ENCODE measurements at places on chromosomes 16 and 17.
A peak's percentile ranks its signal among the peaks of the same experiment; 100 is the strongest.

DNA sequence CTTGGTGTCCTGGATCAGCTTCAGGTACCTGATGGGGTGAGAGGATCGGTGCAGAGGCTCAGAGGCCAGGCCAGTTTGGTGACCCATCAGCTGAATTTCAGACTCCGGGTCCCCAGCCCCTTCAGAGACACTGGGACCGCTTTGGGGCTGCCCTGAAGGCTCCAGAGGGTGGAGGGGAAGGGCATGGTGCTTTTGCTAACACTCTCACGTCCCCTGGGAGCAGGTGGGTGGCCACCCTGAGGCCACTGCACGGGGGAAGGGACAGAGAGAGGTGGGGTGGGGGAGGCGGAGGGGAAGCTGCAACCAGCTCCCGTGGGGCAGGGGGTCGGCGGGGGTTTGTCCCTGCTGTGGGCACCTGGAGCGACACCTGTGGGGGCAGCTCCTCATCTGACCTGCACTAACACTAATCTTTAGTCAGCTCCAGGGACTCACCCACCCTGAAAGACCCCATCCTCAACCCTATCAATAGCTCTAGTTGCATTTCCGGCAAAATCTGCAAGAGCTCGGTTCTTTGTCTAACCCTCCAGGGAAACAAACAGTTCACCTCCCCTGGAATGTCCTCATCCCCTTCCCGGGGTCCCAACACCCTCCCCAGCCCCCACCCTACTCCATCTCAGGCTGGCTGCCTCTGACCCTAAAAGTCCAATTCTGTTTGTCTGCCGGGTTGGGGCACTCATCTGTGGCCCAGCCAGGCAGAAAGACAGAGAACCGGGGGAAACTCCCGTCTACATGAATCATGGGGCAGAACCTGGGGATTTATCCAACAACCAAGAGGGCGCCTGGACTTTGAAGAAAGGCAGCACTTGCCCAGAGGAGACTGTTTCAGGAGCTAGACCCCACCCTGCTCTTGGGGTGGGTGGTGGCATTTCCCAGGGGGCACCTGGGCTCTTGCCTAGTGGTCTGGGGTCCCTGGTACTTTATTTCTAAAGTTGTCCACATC lies 91.9 kb upstream of the CBX4 start:
- DNase-seq, result no peak

- DNase-seq, result no peak
These were observed 32.7 kb downstream of the DBNDD1 start for GRCh38 chr16:89986600-89986999.

DNA sequence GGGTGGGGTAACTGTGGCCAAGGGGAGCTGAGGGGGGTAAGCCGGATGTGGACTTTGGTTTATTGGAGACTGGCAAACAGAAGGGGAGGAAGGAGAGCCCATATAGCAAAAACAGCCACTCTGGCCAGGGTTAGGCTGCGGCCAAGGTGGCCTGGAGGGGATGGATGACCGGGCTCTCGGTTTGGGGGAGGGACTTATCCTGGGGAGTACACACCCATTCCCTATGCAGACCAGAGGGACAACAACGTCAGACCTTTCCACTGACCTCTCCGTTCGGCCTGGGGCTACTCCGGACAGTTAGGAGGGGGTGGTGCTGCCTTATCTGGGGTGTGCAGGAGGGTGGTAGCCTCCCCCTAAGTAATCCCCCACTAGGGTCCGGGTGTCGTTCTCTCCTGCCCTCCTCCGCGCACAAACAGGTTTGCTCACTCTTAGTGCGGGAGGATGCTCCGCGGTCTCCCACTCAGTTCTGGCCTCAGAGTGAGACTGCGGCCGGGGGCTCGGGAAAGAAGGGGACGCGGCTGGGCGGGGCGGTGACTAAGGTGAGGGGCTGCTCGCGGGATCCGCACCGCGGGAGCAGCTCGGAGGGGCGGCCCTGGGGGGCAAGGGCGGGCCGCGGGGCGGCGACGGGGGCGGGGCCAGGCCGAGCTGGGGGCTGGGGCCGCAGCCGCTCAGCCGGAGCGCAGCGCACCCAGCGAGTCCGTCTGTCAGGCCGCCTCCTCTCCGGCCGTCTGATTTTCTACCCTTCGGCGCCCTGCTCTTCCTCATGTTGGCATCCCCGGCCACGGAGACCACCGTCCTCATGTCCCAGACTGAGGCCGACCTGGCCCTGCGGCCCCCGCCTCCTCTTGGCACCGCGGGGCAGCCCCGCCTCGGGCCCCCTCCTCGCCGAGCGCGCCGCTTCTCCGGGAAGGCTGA lies at the start of gene WNK4:
Gene WNK4 (plus strand): TSS at position 675 of the 915 bp plus-strand sequence. CDS start 89 bp downstream, at position 764.
- DNase-seq, result no peak

GRCh38 chr17:22570144-22570845 lies 878.0 kb downstream of the KCNJ18 start:
- DNase-seq, result no peak

DNA sequence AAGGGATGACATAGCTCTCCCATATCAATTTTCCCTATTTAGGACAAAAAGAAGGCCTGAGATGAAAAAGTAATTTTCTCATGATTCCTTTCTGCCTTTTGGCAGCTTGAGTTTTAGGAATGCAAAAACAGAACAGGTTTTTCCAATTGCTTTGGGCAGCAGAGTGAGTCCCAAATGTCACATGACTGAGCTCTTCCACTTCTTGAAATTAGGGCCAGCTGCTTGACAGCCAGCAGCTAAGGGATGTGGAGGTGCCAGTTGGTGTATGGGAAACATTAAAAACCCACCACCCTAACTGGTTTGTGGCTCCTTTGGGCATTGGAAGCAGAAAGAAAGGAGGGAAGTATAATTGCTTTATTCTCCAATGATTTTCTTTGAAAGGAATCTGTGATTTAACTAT lies 133.8 kb upstream of the FAM20A start:
- no peak for DNase-seq

GRCh38 chr16:11857161-11857560 lies 5.8 kb upstream of the RSL1D1 start:
- DNase-seq, result no peak

- DNase-seq, result no peak
These were observed 270.0 kb upstream of the SOX9 start for GRCh38 chr17:71850812-71851211.

GRCh38 chr16:82832821-82833220 lies 206.1 kb downstream of the CDH13 start:
- no peak for DNase-seq

GRCh38 chr16:66028510-66029216 lies 337.8 kb upstream of the CDH5 start:
- DNase-seq, result no peak

- DNase-seq, result no peak
These were observed 332 bp upstream of the ALG1 start for GRCh38 chr16:5071341-5071680.

- DNase-seq, result no peak
These were observed 1.8 kb downstream of the KRTAP9-4 start for GRCh38 chr17:41251261-41251660.

- DNase-seq, result no peak
These were observed 256.6 kb downstream of the CPPED1 start for GRCh38 chr16:12546918-12547607.

GRCh38 chr17:12318571-12319266 lies 298.0 kb downstream of the MAP2K4 start:
- DNase-seq, result no peak

- DNase-seq, result no peak
These were observed 81.8 kb upstream of the KIFC3 start for GRCh38 chr16:57883953-57884654.

DNA sequence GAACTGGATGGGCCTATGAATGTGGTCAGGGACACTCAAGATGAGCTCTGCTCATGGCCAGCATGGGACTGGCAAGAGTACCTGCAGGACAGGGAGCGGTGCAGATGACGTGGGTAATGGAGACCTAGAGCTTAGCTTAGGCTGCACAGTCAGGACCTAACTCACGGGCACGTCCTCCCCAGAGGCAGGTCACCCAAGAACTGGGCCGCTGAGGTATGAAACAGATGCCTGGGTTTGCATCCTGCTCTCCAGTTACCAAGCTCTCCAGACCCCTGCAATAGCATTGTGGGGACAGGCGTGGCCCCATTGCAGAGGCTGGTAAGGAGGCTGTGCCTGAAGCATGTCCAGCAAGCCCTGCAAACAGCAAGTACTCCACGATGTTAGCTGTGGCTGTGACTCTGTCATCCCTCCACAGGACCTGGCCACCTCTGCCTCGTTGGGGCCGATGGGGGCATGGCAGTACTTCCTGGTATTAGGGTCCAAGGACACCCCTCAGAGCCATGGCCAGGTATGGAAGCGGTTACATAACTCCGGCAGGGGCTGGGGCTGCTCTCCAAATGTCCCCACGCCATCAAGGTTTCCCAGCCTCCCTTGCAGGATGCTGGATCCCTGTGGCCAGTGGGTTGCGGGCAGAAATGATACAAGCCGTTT lies 37.5 kb upstream of the RBFOX3 start:
- no peak for DNase-seq

GRCh38 chr16:974611-975261 lies 4.0 kb upstream of the LMF1 start:
- DNase-seq, result no peak

DNA sequence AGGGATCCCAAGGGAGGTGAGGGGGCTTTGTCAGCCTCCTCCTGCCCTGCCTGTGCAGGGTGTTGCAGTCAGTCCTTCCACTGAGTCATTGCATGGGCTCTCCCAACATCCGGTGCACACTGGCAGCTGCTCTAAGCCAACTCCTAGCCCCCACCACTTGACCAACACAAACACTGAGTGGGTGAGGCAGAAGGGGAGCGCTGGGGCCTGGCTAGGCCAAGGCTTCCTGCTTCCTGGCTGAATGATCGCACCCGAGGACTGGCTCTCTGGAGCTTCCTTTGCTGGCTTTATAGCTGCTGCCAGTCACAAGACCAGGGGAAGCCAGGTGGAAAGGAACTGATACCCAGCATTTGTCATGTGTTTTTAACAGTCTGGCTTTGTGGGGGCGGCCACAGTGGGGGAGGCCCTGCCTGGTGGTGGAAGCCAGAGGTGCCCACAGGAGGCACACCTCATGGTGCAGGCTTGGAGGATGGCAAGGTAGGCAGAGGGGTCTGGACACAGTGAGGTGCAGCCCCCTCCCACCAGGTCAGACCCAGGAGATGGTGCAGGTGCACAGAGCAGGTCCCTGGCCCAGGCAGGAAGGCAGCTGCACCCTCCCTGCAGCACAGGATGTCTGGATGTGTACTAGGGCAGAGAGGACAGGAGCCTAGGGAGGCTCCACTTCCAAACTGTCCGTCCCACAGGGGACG lies 6.8 kb downstream of the MPG start:
- peak; percentile 70 for DNase-seq

DNA sequence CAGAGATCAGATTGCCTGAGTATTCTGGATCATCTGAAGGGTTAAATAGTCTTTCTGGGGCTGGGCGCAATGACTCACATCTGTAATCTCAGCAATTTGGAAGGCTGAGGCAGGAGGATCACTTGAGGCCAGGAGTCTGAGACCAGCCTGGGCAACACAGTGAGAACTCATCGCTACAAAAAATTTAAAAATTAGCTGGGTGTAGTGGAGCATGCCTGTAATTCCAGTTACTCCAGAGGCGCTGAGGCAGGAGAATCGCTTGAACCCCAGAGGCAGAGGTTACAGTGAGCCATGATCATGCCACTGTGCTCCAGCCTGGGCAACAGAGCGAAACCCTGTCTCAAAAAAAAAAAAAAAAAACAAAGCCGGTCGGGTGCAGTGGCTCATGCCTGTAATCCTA lies 15.7 kb downstream of the MVP start:
- DNase-seq, result no peak

GRCh38 chr17:82965371-82965770 lies 114.0 kb upstream of the METRNL start:
- no peak for DNase-seq

DNA sequence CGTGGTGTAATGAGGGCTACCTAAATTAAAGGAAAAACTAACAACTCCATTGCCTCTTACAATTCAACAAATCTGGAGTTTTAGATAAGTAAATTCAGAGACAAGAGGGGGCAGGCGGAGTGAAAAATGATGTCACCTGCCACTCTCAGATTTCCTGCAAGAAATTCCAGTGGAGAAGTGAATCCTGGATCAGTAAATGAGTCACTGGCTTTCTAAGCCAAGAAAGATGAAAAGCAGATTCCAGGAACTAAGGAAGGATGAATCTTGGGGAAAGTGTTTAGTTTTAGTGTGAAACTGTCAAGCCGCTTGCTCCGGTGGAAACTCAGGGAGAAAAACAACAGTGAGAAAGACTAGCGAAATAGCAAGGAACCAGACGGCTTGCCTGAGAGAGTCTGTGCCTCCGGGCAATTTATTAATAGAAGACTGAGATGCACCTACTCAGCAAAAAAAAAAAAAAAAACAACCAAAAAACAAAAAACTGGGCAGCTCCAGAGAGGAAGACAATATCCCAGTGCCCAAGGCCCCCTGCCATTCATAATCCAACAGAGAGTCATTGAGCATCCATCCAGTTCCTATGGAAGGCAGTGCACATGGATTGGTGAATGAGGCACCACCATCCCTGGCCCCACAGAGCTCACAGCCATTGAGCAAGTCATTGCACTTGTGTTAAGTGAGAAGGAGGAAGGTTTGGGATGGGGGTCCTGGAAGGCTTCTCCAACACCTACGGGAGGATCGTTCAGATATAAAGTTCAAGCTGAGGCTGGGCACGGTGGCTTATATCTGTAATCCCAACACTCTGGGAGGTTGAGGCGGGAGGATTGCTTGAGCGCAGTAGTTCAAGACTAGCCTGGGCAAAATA lies 12.1 kb upstream of the RIPOR1 start:
- DNase-seq, result no peak

GRCh38 chr17:4840893-4841242 lies 7.7 kb downstream of the MINK1 start:
- no peak for DNase-seq

- DNase-seq, result no peak
These were observed 1.6 kb downstream of the CMIP start for GRCh38 chr16:81445966-81446906.

DNA sequence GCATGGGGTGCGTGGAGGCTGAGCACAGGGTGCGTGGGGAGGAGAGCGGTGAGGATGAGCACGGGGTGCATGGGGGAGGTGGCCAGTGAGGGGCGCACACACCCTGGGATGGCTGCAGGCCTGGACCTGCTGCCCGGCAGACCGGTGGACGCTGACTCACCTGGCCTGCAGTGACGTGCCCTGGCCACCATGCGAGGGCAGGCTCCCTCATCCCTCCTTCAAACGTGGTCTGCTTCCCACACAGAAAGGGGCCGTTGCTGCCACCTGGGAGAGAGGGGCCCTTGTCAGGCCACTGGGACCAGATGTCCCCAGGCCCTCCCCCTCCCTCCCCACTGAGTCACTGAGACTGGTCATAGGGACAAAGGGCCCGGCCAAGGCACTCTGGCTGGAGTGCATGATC lies 20.1 kb upstream of the APRT start:
- no peak for DNase-seq

- DNase-seq, result peak; percentile 60
These were observed 25.6 kb downstream of the TEX14 start for GRCh38 chr17:58665946-58666857.

- DNase-seq, result no peak
These were observed 75.9 kb downstream of the LMF1 start for GRCh38 chr16:894841-895240.

- DNase-seq, result no peak
These were observed 36.0 kb downstream of the LGALS9 start for GRCh38 chr17:27666831-27667560.

GRCh38 chr17:38797158-38797490 lies 2.2 kb downstream of the PIP4K2B start:
- DNase-seq, result no peak

All from NCI-H510A treated with DMSO at 0.1 percent for 48 hours (cell line).